ENCODE measurements at places on chromosomes 3 and 15.

DNA sequence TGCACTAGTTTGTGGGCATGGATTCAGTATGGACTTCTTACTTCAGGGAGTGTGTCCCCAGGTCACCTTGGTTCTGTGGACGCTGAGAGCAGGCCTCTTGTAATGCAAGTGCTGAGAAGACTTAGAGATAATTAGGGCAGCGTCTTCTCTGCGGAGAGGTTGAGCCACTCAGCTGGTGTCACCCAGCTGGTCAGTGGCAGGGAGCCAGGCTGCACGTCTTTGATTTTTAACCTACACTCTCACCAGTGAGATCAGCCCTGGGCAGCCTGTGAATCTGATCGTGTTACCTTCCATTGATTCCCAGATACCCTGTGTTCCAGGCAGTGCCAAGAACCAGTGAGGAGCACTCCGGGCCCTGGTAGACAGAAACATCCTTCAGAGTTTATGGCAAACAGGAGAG, 92.6 kb downstream of the SLCO3A1 start:
- DNase-seq: no peak

DNA sequence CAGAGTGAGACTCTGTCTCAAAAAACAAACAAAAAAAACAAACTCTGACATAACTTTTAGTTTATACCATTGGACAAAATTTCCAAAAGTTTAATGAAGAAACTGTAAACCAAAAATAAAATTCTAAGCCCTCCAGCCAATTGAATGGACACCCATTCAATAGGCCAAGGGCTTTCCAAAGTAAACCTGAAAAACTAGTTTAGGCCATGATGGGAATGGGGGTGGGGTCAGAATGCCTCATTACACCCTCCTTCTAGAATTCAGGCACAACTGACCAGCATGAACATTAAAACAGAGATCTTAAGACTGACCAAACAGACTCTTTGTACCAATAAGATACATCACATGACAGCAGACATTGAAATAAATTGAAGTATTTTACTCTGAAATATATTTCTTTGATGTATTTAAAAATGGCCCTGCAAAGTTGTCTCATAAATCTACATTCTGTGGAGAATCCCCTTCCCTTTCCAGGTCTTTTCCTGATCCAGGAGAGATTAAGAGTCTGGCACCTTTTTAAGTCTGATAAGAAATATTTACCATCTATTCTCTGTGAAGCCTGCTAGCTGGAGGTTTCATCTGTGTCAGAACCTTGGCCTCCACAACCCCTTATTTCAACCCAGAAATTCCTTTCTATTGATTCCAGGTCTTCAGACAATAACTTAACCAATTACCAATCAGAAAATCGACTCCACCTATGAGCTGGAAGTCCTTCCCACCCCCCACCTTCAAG, 15.7 kb downstream of the THOC7 start:
- DNase-seq: no peak

GRCh38 chr3:4271834-4272233, 31.3 kb upstream of the SETMAR start:
- DNase-seq: no peak

DNA sequence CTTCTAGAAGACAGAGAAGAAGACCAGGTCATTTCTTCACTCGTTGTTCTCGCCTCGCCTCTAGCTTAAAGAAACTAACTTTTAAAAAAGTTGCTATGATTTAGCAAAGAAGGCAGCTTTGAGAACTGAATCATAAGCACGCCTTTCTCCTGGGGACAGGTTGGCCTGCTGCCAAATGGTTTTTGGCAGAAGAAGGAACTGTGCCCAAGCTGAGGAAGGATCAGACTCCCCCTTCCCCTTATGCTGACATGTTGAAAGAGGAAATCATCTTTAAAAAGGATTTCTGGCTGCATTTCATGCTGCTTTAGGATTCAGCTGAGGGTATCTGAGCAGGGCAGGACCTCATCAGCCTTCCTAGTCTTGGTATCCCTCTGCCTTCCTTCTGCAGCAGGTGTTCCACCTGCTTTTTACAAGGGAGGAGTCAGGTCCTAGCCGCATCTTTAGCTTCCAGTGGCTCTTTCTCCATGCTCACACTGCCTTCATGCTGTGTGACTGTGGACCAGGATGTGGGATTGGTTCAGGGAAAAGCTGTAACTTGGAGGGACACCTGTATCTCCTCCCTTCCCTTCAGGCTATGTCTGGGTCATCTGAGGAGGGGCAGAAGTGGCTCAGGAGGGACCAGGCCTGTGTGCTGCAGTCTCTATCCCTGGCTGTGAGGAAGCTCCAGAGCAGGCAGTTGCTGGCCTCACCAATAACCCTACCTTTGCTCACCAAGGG, 34.1 kb upstream of the HACD2 start:
- no peak for DNase-seq

- DNase-seq: no peak
Observed at GRCh38 chr15:59315914-59316451, 56.7 kb downstream of the MYO1E start.

DNA sequence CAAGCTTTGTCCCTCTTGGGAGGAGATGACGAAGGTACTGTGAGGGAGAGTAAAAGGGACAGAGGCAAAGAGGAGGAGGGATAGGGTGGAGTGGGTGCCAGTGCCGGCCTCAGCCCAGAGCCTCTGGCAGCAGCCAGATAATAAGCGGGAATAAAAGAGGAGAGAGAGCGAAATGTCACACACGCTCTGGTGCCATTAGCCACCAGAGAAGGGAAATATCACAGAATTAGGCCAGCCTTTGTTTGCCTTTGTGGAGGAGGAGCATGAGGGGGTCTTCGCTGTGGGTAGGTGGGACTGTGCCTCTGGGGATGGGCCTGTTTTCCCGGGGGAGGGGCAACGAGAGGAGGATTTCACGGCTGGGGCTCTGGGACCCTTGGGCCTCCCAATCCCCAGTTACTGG, 67.8 kb downstream of the LINGO1 start:
- DNase-seq: no peak

DNA sequence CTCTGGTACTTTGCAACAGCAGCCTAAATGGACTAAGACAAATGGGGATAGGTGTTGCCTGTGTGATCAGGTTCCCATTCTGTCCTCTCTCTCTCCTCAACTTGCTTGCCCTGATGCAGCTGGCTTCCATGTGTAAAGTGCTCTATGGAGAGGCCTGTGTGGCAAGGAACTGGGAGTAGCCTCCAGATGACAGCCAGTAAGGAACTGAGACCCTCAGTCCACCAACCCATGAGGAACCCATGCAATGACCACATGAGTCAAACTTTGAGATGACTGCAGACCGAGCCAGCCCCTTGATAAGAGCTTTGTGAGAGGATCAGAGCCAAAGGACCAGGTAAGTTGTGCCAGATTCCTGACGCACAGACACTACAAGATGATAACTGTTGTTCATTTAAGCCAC, 74.6 kb upstream of the ADPGK start:
- no peak for DNase-seq

DNA sequence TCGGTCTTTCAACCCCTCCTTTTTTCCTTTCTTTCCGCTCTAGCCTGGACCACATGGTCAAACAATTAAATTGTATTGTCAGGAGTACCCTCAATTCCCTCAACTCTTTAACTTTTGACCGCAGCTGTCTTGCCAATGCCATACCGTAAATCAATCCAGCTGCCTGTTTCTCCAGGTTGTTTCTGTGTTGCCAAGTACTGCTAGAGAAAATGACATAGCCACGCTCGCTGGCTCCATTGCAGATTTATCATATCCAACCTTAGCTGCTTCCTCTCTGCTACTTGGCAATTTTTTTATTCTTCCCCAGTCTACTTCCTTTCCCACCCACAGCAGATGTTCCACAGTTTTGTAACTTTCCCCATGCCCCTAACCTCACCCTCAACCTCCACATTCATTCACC, 60.0 kb downstream of the ZNF385D start:
- DNase-seq: no peak

DNA sequence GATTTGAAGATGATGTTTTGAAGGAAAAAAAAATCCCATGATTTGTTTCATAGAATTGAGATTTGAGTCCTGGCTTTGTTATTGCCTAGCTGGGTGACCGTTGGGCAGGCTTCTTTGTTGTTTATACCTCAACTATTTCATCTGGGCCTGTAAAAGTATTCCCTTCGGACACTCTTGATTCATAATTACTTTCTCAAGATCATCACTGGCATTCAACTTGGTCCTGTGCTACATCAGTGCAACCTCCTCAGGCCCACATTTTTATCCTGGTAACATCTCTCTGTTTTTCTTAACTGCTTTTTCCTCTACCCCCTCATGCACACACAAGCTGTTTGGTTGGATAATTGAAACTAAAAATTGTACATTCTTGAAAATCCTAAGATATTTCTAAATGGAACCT, 67.5 kb upstream of the P3H2 start:
- no peak for DNase-seq

DNA sequence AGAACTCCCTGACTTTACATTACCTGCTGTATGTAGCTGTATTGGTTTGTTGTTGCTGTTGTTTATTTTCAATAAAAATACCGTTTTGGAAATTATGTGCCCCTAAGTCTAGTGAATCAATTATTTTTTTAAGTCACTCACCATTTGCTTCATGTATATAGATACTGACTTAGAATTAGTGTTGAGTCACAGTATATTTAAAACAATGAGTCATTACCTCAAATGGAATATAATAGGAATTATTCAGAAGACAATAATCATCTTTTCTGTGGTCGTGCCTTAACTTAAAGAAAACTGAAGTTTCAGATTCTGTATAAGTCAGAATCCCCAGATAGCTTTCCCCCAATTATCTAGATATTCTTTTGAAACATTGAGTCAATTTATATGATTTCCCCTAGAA, 21.0 kb upstream of the ALDH1A2 start:
- DNase-seq: no peak

DNA sequence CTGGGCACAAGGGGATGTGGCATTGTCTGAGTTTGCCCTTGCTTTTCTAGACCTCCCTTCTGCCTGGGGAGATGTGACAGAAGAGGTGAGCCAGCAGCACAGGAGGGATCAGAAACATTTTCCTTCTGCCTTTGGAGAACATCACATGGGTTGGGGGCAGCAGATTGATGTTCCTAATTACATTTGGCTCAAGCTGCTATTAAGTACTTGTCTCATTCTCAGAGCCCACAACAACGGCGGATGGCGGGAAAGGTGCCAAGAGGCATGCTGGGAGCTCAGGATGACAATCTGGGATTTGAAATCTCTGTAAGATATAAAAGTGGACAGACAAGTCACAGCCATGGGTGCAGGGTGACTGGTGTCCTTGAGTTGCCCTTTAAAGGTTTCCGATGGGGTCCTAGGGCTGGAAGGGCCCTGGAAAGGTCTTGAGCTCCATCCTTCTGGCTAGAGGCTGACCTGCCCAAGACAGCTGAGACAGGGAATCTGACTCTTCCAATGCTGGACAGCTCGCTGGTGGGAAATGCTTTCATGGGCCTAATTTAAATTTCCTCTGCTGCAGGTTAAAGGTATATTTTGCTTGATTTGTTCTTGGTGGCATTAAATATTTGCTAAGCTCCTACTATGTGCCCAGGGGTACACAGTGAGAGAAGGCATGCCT, 2.4 kb upstream of the CORO2B start:
- no peak for DNase-seq

DNA sequence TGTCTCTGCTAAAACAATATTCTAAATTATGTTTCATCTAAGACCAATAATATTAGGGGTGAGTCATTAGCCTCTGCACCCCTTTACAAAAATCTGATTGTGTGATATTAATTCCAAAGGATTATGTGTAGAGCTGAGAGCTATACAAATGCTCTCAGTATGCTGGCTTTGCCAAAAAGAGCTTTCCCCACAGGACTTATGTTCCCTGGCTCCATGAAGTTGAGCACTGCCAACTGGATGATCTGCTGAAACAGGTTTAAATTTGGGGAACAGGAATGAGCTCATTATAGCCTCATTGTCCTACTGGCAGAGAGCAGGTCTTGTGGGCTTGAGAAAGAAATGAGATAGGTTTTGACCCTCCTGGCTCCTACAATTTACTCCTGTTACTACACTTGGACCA, 347.8 kb upstream of the LMCD1 start:
- no peak for DNase-seq

GRCh38 chr3:25338158-25338725, 89.8 kb upstream of the RARB start:
- no peak for DNase-seq

DNA sequence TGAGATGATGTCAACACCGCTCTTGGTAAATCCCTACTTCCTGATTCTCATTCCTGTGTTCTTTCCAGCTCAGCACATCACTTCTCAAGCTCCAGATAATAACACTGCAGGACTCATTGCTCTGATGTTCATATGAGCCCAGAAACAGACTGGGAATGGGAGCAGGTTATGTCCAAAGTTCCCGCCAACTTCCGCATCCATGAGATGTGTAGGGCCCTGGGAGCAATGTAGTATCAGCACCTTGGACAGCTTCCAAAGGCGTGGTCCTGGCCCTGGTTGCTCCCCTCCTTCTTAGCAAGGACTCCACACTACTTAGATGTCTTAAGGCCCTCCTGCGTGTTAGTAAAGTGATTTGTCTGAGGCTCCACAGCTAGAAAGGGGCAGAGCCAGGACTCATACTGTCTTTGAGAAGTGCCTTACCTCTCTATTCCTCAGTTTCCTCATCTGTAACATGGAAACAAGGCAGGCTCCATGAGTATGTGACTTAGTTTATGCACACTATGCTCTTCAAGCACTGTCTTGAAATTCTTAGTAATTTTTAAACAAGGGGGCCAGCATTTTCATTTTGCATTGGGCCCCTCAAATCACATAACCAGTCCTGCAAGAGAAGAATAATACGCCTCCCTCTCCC, 27.9 kb upstream of the SLC6A1 start:
- DNase-seq: no peak

DNA sequence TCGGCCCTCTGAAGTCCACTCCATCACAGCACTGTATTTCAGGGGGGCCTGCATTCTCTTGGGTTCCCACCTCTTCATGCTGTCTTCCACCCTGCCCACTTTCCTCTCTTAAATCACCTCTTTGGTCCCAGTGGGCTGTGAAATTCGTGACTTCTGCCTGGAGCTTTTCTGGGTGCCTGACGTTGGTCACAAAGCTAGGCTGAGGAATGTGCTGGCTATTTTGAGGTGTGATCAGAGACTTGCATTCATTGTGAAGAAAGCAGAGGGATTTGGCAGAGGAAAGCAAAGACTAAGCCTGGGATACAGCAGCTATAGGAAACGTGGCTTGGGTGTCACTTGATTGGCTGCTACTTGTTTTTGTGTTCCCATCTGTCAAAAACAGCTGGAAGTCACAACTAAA, 202.5 kb downstream of the SATB1 start:
- no peak for DNase-seq

- no peak for DNase-seq
Observed at GRCh38 chr3:38118421-38119247, 18.3 kb downstream of the ACAA1 start.

DNA sequence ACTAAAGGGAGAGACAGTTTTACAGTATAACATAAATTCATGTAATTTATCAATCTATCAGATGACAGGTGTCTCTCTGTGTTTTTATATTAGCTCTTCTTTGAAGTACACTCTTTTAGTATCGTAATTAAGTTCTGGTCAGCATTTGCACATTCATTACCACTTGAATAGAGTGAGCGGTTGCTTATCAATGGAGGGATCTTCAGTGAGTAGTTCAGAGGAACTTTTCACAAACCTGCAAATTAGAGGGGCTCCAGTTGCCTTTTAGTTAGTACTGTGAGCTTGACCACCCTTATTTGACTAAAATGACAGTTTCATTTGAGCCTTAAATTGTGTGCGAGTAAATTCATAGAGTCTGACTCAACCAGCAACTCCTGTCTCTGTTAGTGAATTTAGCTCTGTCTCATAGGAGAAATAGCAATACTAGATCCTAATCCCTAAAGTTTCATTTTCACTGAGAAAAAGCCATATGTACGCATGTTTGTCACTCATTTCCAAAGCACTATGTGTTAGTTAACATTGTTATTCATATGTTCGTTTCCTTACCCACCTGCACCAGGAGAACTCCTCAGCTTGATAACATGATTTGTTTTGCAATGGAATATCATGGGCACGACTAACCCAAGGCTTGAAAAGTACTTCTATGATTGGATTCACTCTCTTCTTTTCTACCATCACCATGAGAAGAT, 57.5 kb upstream of the ZBED2 start:
- no peak for DNase-seq
